ENCODE measurements at places on chromosomes 5 and 9. TPM values are rescaled to one million over a fixed set of nuclear protein-coding genes. Genes with fewer than 3 reads are reported as not detected.

LCN1 gene
- not detected for total RNA-seq

DNA sequence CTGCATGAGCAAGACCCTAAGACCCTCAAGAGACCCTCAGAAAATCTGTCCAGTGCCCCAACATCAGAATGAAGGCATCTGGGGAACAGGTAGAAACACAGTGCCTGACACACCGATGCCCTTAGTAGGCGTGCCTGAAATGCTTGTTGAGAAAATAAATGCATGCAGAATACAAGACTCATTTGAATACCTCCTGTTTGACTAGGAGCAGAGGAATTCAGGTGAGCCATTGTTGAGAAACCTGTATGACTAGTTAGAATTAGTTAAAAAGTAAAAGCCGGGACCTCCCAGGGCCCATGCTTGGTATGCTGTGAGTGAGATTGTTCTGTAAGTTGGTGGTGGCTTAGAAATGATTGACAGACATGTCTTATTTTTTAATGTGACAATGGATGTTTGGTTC lies 55.0 kb downstream of the WWC1 start:
- no peak for DNase-seq
- no peaks in the 10 kb centered on the region for H3K4me1 ChIP-seq
- no peak overlapping the region for H3K4me3 ChIP-seq
- H3K27me3 ChIP-seq: peaks cover 12% of the 10 kb centered on the region

GRCh38 chr5:7016999-7017747 lies 303.9 kb downstream of the TENT4A start:
- no peaks in the 10 kb centered on the region for H3K27me3 ChIP-seq
- H3K27ac ChIP-seq: no peak overlapping the region
- H3K36me3 ChIP-seq: no peaks in the 10 kb centered on the region
- no peak overlapping the region for H3K4me3 ChIP-seq

DNA sequence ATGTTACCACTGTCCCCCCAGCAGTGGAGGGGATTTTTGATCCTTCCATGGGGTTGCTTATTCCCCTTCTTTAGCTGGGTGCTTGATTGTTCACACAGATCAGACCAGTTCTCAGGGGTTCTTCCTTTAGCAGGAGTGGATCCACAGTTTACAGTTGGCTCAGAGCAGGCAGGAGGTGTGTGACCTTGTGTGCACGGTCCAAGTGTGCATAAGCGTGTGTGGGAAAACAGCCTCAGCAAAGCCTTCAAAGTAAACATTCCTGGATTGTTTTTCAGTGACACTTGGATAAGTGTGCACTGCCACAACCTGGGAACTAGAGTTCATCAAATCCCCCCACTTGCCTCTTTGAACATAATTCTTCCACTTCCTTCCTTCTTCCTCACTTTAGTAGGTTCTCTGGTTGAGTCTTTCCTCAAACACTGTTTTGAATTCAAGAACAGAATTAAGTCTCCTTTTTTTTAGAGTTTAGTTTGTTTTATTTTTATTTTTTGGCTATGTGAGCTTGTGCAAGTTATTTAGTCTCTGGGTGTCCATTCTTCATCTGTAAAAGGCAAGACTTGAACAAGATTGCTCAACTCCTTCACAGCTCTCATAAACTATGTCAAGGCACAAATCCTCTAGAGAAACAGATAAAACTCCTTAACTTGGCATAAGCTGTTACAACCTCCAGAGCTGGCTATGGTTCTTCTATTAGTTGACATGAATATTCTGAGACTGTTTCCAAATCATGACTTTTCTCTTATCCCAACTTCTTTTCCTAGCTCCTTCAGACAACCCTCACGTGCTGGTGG lies 78.0 kb downstream of the OSMR start:
- no peak for DNase-seq
- no peak overlapping the region for H3K27ac ChIP-seq
- H3K36me3 ChIP-seq: no peaks in the 10 kb centered on the region
- H3K4me1 ChIP-seq: no peaks in the 10 kb centered on the region
- no peak overlapping the region for H3K4me3 ChIP-seq

Measured in K562 (cell line).